Activated T-helper 2 cell treated with anti-CD3 and anti-CD28 coated beads, Interferon-gamma antibody, Interleukin-2, Interleukin-4, amounts not matched to agents 10 μg/mL and 5 μg/mL and 100 μg/mL, durations not matched to agents 14 hours and 24 hours and 36 hours (primary cell): ENCODE measurements at places on chromosomes 7 and 10.

- H3K4me1 ChIP-seq: no peaks in the 10 kb centered on the region
- DNase-seq: no peak
- no peak overlapping the region for H3K27ac ChIP-seq
- H3K4me3 ChIP-seq: no peak overlapping the region
These were observed 58.5 kb upstream of the FOXP2 start for GRCh38 chr7:114356133-114356532.

GRCh38 chr7:139452958-139453672 lies 30.4 kb downstream of the KLRG2 start:
- H3K27me3 ChIP-seq: no peaks in the 10 kb centered on the region
- H3K4me1 ChIP-seq: no peaks in the 10 kb centered on the region
- DNase-seq: no peak
- no peak overlapping the region for H3K4me3 ChIP-seq
- H3K27ac ChIP-seq: no peak overlapping the region

GRCh38 chr7:155540553-155540952 lies 5.8 kb downstream of the CNPY1 start:
- DNase-seq: no peak
- H3K4me3 ChIP-seq: no peak overlapping the region
- H3K36me3 ChIP-seq: no peaks in the 10 kb centered on the region
- no peak overlapping the region for H3K27ac ChIP-seq

DNA sequence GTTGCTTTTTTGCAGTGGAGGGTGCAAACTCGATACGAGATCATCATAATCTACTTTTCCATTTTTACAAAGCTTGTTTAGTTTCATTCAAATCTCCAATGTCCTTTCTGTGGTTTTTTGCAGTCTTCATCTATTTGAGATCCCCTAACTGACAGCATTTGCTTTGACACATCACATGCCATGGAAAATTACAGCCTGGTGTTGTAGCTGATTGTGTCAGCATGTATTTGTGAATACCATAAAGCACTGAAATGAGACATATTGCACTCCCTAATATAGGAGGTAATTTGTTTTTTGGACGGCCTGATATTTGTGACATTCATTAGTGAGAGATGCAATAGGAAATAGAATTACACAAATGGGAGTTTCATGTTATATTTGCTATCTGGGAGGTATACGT lies 620.8 kb downstream of the KCNMA1 start:
- no peaks in the 10 kb centered on the region for H3K36me3 ChIP-seq
- no peak overlapping the region for H3K27ac ChIP-seq

DNA sequence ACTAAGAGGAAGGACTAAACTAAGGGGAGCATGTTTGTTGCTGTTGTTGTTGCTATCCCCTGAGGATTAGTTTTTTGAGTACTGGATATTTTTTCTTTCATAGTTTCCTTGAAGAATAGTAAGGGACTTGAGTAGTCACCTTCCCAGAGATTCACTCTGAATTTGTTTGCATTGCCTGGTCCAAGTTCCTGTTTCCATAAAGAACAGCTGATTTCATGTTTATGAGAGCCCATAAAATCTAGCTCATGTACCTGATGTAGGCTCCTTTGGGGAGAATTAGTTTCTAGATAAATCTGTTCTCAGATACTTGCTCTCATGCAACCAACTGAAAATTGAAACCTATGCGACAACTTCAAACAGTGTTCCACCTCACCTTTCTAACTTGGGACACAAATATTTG lies 464.4 kb upstream of the MBL2 start:
- H3K36me3 ChIP-seq: no peaks in the 10 kb centered on the region
- H3K27ac ChIP-seq: no peak overlapping the region
- H3K4me3 ChIP-seq: no peak overlapping the region
- no peak for DNase-seq
- H3K4me1 ChIP-seq: no peaks in the 10 kb centered on the region
- H3K27me3 ChIP-seq: no peaks in the 10 kb centered on the region

DNA sequence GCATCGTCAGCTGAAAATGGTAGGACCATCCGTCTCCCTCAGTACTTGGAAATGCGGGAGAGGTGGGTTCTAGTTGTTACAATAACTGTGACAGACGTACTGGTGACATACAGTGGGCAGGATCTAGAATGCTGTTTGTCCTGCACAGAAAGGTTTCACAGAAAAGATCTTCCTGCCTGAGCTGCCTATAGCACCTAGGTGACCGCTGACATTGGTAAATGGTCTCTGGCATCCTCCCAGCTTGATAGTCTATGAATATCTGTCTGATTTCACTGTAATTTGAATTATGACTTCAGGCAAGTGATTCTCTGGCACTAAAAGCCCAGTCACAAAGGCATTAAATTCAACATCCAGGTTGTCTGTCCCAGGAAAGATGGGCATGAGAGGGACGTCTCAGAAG lies 38.2 kb upstream of the CCDC3 start:
- no peak overlapping the region for H3K27ac ChIP-seq
- no peaks in the 10 kb centered on the region for H3K4me1 ChIP-seq
- no peak overlapping the region for H3K4me3 ChIP-seq
- no peaks in the 10 kb centered on the region for H3K36me3 ChIP-seq
- DNase-seq: no peak

DNA sequence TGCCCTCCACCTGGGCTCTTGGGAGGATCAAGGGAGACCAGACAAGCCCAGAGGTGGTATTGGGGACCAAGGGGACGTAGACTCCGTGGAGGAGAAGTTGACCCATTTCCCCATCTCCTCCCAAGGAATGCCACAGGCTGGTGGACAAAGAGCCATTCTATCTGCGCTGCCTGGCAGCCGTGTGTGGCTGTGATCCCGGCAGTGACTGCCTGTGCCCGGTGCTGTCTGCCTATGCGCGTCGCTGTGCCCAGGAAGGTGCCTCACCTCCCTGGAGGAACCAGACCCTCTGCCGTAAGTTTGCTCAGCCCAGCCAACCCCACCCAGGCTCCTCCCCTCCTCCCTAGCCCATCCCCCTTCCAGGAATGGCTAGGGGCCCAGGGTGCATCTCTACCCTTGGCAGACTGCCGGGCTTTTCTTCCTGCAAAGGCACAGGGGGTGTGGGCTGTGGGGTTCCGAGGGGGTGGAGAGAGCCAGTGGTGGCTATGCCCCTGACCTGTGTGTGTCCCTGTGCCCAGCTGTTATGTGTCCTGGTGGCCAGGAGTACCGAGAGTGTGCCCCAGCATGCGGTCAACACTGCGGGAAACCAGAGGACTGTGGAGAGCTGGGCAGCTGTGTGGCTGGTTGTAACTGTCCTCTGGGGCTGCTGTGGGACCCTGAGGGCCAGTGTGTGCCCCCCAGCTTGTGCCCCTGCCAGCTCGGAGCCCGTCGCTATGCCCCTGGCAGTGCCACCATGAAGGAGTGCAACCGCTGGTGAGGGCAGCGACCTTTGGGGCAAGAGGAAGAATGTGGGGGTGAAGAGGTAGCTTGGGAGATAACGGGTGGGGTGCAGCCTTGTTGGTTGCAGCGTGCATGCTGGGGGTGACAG lies 10.2 kb upstream of the ZNF467 start:
- H3K4me3 ChIP-seq: no peak overlapping the region
- H3K36me3 ChIP-seq: no peaks in the 10 kb centered on the region
- H3K27me3 ChIP-seq: peaks cover 5% of the 10 kb centered on the region
- H3K4me1 ChIP-seq: no peaks in the 10 kb centered on the region

- no peak overlapping the region for H3K27ac ChIP-seq
- H3K36me3 ChIP-seq: no peaks in the 10 kb centered on the region
- no peak overlapping the region for H3K4me3 ChIP-seq
- peaks cover 2% of the 10 kb centered on the region for H3K27me3 ChIP-seq
- no peak for DNase-seq
These were observed 107.1 kb downstream of the ABLIM1 start for GRCh38 chr10:114550756-114551635.

DNA sequence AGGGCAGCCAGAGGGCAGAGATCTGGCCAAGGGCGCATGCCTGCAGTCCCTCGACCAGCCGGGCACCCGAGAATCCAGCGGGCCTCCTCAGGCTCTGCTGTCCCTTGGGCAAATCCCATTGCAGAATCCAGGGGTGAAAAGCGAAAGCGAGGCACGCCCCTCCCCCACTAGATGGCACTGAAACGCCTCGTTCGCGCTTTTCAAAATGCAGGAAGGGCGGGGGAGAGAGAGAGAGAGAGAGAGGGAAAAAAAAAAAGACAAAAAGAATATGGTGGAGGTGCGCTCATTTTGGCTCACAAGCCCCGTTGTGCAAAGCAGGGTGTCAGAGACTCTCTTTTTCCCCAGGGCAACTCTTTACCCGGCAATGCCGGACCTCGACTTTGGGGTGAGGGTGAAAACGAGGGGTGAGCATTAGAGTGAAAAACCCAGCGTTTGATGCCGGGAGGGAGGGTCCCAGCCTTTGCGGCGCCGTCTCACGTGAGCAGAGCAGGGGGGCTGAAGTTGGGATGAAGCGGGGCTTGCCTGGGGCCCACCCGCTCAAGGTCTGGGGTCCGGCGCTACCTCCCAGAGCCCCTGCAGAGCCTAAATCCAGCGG lies 2.5 kb upstream of the TMEM178B start:
- H3K4me3 ChIP-seq: peak overlapping the region; percentile 63
- H3K36me3 ChIP-seq: no peaks in the 10 kb centered on the region
- H3K27me3 ChIP-seq: peaks cover 48% of the 10 kb centered on the region
- peaks cover 13% of the 10 kb centered on the region for H3K4me1 ChIP-seq
- no peak overlapping the region for H3K27ac ChIP-seq

- no peak overlapping the region for H3K4me3 ChIP-seq
- peak overlapping the region; percentile 38 for H3K27ac ChIP-seq
- DNase-seq: no peak
- peaks cover 26% of the 10 kb centered on the region for H3K4me1 ChIP-seq
- no peaks in the 10 kb centered on the region for H3K36me3 ChIP-seq
- H3K27me3 ChIP-seq: peaks cover 12% of the 10 kb centered on the region
These were observed 82.9 kb upstream of the NAMPT start for GRCh38 chr7:106367664-106368063.

GRCh38 chr10:71835671-71836595 lies 15.1 kb downstream of the PSAP start:
- DNase-seq: no peak
- no peak overlapping the region for H3K4me3 ChIP-seq
- H3K27ac ChIP-seq: no peak overlapping the region
- peaks cover 14% of the 10 kb centered on the region for H3K36me3 ChIP-seq
- no peaks in the 10 kb centered on the region for H3K27me3 ChIP-seq

- no peak for DNase-seq
- no peaks in the 10 kb centered on the region for H3K27me3 ChIP-seq
- peaks cover 2% of the 10 kb centered on the region for H3K4me1 ChIP-seq
- no peaks in the 10 kb centered on the region for H3K36me3 ChIP-seq
- H3K27ac ChIP-seq: no peak overlapping the region
These were observed 100.2 kb downstream of the ACTR3B start for GRCh38 chr7:152859781-152860191.

GRCh38 chr10:29470843-29471543 lies 163.8 kb downstream of the SVIL start:
- no peaks in the 10 kb centered on the region for H3K27me3 ChIP-seq
- H3K4me1 ChIP-seq: peaks cover 28% of the 10 kb centered on the region
- peak overlapping the region; percentile 35 for H3K27ac ChIP-seq
- H3K4me3 ChIP-seq: no peak overlapping the region
- peaks cover 33% of the 10 kb centered on the region for H3K36me3 ChIP-seq
- DNase-seq: no peak

- H3K4me3 ChIP-seq: no peak overlapping the region
- H3K27me3 ChIP-seq: no peaks in the 10 kb centered on the region
- DNase-seq: no peak
- H3K4me1 ChIP-seq: no peaks in the 10 kb centered on the region
- no peak overlapping the region for H3K27ac ChIP-seq
- H3K36me3 ChIP-seq: no peaks in the 10 kb centered on the region
These were observed 55.7 kb downstream of the ANKMY2 start for GRCh38 chr7:16589881-16590280.

DNA sequence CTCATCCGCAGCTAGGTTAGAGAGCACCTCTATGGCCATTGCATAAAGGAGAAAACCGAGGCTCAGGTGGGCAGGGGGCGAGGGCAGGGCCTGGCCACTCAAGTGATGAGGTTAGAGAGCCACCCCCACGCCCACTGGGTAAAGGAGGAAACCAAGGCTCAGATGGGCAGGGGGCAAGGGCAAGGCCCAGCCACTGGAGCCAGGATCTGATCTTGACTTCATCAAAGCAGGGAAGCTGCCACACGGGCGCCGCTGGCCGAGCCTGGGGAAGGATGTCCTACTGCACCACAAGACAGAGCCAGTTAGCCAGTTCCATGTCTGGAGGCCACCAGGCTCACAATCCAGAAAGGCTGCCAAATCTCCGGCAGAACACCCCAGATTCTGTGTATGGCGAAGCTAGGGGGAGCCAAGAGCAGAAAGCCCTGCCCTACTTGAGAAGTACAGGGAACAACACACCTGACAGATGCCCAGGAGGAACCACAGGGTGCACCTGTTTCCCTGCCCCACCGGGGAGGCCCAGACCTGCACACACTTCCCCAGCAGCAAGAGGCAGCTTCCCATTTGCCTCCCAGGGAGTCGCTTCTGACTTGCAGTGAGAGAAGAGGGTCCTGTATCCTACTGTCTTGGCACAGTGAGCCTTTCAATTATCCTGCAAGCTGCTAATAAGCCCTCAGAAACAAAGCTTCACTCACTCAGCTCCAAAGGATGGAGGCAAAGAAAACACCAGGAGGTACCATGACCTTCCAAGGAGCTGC lies 101.9 kb downstream of the TNS3 start:
- DNase-seq: no peak
- H3K27me3 ChIP-seq: no peaks in the 10 kb centered on the region
- H3K36me3 ChIP-seq: no peaks in the 10 kb centered on the region

- H3K27ac ChIP-seq: no peak overlapping the region
- DNase-seq: no peak
- peaks cover 6% of the 10 kb centered on the region for H3K4me1 ChIP-seq
- peaks cover 6% of the 10 kb centered on the region for H3K36me3 ChIP-seq
These were observed 4.1 kb downstream of the GET4 start for GRCh38 chr7:880450-880849.

GRCh38 chr7:142459551-142459963 lies 201.7 kb upstream of the PRSS58 start:
- no peaks in the 10 kb centered on the region for H3K36me3 ChIP-seq
- peaks cover 43% of the 10 kb centered on the region for H3K4me1 ChIP-seq
- no peak overlapping the region for H3K4me3 ChIP-seq

DNA sequence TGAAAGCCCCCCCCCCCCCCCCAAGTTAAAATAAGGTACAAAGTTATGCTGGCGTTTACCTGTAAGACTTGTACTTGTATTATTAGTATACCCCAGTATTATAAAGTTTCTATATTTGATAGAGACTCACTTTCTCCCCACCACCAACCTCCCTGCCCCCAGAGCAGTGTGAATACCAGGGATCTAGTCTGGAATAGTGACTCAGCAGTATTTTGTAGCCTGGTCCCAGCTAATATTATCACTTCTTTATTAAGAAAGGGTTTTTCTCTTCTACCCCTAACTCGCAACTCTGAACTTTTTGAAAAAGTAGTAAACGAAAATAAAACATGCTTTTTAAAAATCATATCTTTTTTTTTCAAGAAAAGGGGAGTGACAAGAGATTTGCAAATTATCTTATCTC lies 26.7 kb downstream of the GLI3 start:
- no peak for DNase-seq
- H3K27me3 ChIP-seq: peaks cover 1% of the 10 kb centered on the region
- no peak overlapping the region for H3K4me3 ChIP-seq
- no peaks in the 10 kb centered on the region for H3K4me1 ChIP-seq

GRCh38 chr7:3301449-3301731 lies 338 bp downstream of the SDK1 start:
- H3K36me3 ChIP-seq: no peaks in the 10 kb centered on the region
- H3K4me1 ChIP-seq: peaks cover 17% of the 10 kb centered on the region
- H3K27me3 ChIP-seq: peaks cover 61% of the 10 kb centered on the region
- no peak overlapping the region for H3K27ac ChIP-seq
- H3K4me3 ChIP-seq: no peak overlapping the region
- no peak for DNase-seq
